ENCODE measurements at places on chromosomes 16 and 17. TPM values are rescaled to one million over a fixed set of nuclear protein-coding genes. Genes with fewer than 3 reads are reported as not detected.

The CCDC154 gene
- 1.0 TPM for total RNA-seq

The CDYL2 gene
- total RNA-seq, result 1.8 TPM

- no peaks in the 10 kb centered on the region for H3K27me3 ChIP-seq
- peak overlapping the region; percentile 75 for H3K4me3 ChIP-seq
- peak; percentile 93 for DNase-seq
- H3K27ac ChIP-seq, result peak overlapping the region; percentile 96
These were observed 1.3 kb upstream of the TMEM92 start for GRCh38 chr17:50272711-50273653.

DNA sequence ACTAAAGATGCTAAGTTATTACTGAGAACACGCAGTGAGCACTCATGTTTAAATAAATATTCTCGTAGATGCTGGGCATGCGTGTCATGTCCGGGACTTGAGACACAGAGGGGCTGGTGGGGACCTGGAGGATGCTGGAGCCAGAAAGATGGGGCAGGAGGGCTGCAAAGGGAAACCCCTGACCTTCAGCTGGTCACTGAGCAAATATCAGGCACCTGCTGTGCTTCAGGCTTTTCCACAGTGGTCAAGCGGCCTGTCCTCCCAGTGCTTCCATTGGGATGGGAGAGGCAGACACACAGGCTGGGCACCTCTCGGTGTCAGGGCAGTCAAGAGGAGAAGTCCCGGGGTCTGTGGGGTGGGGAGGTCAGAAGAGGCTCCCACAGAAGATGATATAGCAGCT lies 211.4 kb downstream of the GSG1L start:
- H3K27me3 ChIP-seq, result peaks cover 13% of the 10 kb centered on the region
- DNase-seq, result no peak
- no peak overlapping the region for H3K27ac ChIP-seq
- no peaks in the 10 kb centered on the region for H3K36me3 ChIP-seq

- no peak for DNase-seq
- H3K27me3 ChIP-seq, result peaks cover 3% of the 10 kb centered on the region
These were observed 8.7 kb downstream of the EIF1 start for GRCh38 chr17:41697122-41697962.
